ENCODE measurements at places on chromosomes 13 and 19.
A peak's percentile ranks its signal among the peaks of the same experiment; 100 is the strongest.

DNA sequence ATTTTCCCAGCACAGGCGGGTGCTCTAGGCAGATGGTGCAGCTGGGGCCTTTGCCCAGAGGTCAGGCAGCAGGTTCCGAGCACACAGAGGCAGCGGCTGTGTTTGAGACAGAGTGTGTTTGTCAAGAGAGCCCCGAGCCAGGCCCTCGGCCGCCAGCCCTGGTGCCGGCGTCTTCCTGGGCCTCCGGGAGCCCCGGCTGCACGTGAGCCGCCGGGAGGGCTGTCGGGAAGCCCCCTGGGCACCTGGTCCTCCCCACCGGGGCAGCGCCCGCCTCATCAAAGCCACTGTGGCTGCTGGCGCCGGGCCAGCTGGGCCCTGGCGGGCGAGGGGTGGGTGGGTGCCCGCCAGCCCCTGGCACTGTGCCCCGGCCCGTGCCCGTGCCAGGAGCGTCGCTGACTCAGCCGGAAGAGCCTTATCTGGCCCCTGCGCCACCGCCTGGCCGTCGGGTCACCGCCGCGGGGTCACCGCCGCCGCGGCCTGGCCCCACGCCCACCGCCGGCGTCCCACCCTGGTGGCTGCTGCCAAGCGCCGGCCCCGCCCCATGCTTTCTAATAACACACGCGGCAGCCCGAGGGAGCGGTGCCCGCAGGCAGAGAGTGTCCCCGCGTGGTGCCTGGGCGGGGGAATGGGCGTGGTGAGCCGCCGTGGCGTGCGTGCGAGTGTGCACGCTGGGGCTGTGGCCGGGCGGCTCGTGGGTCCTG lies 14.9 kb downstream of the ARID3A start:
- peak; percentile 53 for DNase-seq

GRCh38 chr13:39419068-39419467 lies 183.9 kb downstream of the LHFPL6 start:
- no peak for DNase-seq

GRCh38 chr13:111973186-111973585 lies 93.8 kb upstream of the SOX1 start:
- no peak for DNase-seq

DNA sequence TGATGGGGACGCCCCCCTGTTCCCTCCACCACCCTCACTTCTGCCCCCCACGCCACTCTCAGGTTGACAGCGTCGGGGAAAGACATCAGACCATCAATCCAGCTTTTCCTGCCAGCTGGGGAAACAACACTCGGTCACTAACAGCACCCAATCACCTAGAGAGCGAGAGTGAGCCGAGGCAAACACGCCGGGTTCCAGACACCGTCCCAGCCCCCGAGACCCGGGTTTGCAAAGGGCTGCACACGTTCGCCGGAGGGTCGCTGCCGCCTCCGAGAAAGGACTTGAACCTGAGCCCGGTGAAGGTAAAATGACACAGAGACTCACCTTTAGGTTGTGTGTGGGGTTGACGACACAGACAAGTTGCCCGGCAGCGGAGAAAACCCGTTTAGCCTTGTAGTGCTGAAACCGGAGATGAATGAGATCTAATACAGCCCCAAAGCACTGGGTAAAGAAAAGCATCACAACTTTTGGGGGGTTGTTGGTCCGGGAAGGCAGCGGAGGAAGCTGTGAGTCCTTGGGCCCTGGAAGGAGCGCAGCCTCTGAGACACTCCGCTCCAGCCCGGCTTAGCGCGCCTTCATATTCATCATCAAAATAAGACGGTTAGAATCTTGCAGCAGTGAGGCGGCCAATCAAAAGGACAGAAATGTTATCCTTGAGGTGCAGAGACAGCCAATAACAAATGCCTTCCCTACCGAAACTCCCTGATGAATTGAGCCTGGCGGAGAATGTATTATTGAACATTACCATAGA lies at the start of gene SIAH3:
TSS of gene SIAH3 (minus strand) at position 583 of the 751 bp plus-strand sequence. CDS start at position 459, 124 bp downstream.
- DNase-seq = peak; percentile 7

GRCh38 chr13:88051746-88052482 lies 380.7 kb downstream of the SLITRK5 start:
- DNase-seq = no peak

- DNase-seq = no peak
Observed at GRCh38 chr19:7597689-7598088, 2.0 kb downstream of the CAMSAP3 start.

- DNase-seq = no peak
Observed at GRCh38 chr19:20038358-20039202, 725 bp downstream of the ZNF682 start.

- DNase-seq = no peak
Observed at GRCh38 chr13:110254151-110254679, 52.7 kb downstream of the COL4A1 start.

GRCh38 chr13:98171900-98172589 lies 5.0 kb downstream of the RNF113B start:
- DNase-seq = no peak

- no peak for DNase-seq
Observed at GRCh38 chr13:95375706-95376105, 74.5 kb upstream of the ABCC4 start.

DNA sequence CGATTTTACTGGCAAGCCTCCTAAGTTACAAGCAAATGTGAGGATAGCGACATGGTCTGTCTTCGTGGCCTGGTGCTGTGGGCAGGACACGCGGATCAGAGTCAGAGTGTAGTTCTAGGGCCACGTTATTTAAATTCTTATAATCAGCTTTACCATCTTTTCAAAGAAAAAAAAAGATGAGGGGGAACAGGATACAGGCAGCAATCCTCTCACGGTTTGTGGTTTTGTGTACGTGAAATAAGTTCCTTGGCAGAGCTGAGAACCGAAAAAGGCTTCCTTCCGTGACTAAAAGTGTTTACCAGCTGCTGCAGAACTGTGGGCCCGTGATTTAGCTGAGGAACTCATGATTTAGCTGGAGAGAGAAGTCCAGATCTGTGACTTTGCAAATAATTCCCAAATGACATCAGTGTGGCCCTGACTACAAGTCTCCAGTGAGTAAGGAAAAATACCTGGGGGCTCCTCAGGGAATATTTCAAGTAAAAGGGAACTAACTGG lies 27.2 kb downstream of the RCBTB2 start:
- no peak for DNase-seq

DNA sequence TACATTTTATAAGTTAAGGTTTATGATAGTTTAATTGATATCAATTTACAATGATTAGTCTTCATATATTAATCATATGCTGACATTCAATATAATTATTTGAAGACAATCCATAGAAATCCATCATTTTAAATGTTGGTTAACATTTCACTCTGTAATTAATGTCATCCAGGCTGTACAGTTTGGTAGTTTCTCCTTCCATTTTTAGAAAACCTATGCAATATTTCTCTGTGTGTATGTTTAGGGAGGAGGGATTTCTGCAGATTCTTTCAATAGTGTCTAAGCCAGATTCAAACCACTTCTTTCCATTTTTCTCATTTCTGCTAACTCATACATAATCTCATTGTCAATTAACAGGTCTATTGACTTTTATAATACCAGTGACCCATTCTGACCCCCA lies 1159.0 kb upstream of the ATXN8OS start:
- DNase-seq = no peak

GRCh38 chr13:98372876-98373275 lies 195.8 kb upstream of the RNF113B start:
- DNase-seq = no peak

GRCh38 chr13:84096216-84096615 lies 213.9 kb upstream of the SLITRK1 start:
- no peak for DNase-seq

DNA sequence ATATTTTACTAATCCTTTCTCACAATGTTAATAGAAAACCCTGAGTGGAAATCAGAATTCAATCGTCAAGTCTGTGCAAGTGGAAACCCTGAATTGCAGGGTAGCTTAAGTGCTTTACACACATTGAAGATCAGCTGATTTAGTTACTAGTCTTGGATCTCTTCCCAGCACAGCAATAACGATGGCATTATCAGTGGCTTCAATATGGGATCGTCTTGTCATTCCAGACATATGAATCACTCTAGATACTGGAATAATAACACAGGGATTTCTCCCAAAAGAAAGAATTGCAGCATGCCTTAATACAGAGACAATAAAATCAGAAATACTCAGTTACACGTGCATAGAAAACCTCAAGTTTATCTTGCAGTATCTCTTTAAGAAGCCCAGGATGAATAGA lies 12.6 kb upstream of the METTL21C start:
- no peak for DNase-seq

DNA sequence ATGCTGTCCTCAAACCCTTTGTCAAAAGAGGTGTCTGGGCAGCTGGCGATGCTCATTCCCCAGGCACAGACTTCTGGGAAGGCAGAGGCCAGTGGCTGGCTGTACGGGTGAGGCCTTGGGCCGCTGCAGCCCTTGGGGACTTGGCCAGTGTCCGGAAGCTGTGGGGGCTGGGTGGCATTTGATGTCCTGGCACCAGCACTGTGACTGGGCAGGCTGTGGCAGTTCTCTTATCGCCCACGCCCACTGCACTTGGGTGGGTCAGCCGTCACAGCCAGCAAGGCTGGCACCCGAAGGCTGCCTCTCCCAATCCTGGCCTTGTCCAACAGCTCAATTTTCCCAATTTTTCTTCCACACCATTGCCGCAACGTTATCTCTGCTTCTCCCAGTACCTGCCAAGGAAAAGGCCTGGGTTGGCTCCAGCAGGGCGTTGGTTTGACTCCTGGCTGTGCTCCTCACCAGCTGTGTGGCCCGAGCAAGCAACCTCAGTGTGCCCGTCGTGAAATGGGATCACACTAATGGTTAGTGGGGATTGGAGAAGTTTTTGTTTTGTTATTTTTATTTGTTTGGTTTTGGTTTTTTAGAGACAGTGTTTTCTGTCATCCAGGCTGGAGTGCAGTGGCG lies 12.7 kb upstream of the SLC44A2 start:
- no peak for DNase-seq

DNA sequence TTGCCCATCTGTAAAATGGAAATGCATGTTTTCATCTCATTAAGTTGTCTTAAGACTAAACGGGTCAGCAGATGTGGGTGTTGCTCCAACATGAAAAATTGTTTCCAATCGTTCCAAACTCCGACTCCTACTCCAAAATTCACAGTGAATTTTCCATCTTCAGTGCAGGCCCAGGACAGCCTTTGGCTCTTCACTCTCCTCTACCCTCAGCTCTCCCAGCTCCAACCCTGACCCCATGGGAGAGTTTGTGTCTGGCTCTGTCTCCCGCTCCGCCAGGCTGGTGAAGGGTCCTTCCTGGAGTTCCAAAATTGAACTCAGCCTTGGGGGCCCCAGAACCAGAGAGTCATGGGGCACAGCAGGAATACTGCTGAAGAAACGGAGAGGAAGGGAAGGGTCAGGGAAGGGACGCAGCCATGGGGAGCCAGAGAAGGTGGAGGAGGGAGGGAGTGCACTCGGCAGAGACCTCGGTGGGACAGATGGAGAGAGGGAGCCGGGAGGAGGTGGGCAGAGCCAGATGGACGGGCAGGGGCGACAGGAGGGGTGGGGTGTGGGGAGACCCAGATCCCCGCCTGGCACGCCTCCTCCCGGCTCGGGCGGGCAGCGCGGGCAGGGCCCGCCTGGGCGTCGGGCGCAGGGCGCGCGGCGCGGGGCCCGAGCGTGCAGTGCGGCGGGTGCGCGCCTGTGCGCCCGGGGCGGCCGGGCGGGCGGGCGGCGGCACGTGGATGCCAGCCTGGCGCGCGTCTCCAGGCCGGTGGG lies 45.6 kb downstream of the CELF5 start:
- DNase-seq = no peak

DNA sequence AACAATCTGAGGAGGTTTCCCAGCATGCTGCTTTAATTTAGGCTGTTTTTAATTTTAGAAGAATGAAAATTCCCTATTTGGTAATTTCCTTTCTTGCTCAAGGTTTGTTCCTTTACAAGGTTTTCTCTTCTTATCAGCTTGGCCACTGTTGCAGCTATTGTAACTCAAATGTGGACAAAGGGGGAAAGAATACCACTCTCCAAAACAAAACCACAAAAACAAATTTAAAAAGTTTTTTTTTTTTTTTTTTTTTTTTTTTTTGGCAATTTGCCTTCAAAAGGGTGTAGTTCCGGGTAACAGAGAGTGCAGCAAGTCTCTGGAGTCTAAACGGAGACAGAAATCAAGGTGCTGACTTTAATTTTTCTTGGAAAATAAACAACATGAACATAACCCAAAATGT lies 306.4 kb upstream of the ARGLU1 start:
- no peak for DNase-seq

GRCh38 chr19:38524994-38525634 lies 91.6 kb downstream of the RYR1 start:
- DNase-seq = no peak

DNA sequence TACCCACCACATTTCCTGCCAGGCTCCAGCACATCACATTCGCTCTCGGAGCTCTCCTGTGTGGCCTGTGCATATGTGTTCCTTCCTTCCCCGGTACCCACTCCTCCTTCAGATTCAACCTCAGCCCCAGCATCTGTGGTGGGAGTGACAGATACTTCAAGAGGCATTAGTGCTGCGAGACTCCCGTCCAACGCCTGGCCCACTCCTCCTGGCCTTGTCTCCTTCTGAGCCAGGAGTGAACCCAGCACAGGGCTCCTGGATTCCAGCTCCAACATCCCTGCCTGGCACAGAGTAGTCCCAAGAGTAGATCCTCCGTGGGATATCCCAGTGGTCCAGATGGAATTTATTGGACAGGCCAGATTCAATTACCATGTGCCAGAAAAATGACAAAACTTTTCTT lies 55.9 kb downstream of the SACS start:
- DNase-seq = no peak

GRCh38 chr13:52780092-52780491 lies 40.5 kb upstream of the CNMD start:
- no peak for DNase-seq

DNA sequence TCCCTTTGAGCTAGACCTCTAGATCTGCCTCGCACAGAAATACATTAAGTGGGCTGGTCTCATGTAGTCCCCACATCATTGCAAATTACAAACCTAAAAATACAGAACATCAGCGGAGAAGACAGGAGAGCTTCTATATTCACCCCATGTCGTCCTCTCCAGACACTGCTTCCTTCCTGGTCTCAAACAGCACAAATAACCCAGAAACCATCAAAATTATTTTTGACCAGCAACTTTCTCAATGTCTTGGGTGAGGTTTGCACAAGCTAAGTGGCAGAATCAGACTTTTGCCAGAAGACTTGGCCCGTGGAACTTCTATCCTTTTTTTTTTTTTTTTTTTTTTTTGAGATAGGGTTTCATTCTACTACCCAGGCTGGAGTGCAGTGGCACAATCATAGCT lies 28.2 kb downstream of the CLEC17A start:
- DNase-seq = no peak
